ENCODE measurements at places on chromosomes 11 and 22. TPM values are rescaled to one million over a fixed set of nuclear protein-coding genes. Genes with fewer than 3 reads are reported as not detected.

Gene ELMOD1
- not detected for total RNA-seq

Gene CTSW
- total RNA-seq = 10.3 TPM

Gene KCNE3
- not detected for total RNA-seq

Gene BARX2
- 4.9 TPM for total RNA-seq

Gene CD44
- total RNA-seq = 232 TPM

Gene SYT9
- not detected for total RNA-seq

Gene CCDC73
- total RNA-seq = 0.11 TPM

Gene SYT13
- not detected for total RNA-seq

Gene CHRNA10
- 2.2 TPM for total RNA-seq

Gene DGCR6
- total RNA-seq = 1.2 TPM

Gene DRICH1
- total RNA-seq = 0.50 TPM

Data from activated T-helper 2 cell treated with anti-CD3 and anti-CD28 coated beads, Interferon-gamma antibody, Interleukin-2, Interleukin-4, amounts not matched to agents 10 μg/mL and 5 μg/mL and 100 μg/mL, durations not matched to agents 14 hours and 24 hours and 36 hours (primary cell).